ENCODE measurements at places on chromosomes 1 and 21. TPM values are rescaled to one million over a fixed set of nuclear protein-coding genes. Genes with fewer than 3 reads are reported as not detected.

Gene LENEP
- not detected for total RNA-seq

Gene ACBD3
- 43.5 TPM for total RNA-seq

Gene TNNT2
- total RNA-seq: not detected

Gene HRNR
- total RNA-seq: not detected

Gene SELENON
- 94.0 TPM for total RNA-seq

Gene CCDC185
- total RNA-seq: not detected

Gene NAV1
- total RNA-seq: 34.4 TPM

Gene SMIM1
- not detected for total RNA-seq

Gene RGS4
- not detected for total RNA-seq

Gene PCBP3
- total RNA-seq: 0.77 TPM

Gene KRTAP12-2
- not detected for total RNA-seq

Gene ADGRL2
- 29.1 TPM for total RNA-seq

Gene RGS5
- 197 TPM for total RNA-seq

Gene CAPZA1
- 101 TPM for total RNA-seq

Gene MMP23B
- total RNA-seq: 10.0 TPM

Gene CR1
- total RNA-seq: 2.9 TPM

Gene AZIN2
- 1.5 TPM for total RNA-seq

Data from uterus (tissue), 4 donors.